IMR-90 (cell line): ENCODE measurements at places on chromosomes 7 and 10. TPM values are rescaled to one million over a fixed set of nuclear protein-coding genes. Genes with fewer than 3 reads are reported as not detected.

DNA sequence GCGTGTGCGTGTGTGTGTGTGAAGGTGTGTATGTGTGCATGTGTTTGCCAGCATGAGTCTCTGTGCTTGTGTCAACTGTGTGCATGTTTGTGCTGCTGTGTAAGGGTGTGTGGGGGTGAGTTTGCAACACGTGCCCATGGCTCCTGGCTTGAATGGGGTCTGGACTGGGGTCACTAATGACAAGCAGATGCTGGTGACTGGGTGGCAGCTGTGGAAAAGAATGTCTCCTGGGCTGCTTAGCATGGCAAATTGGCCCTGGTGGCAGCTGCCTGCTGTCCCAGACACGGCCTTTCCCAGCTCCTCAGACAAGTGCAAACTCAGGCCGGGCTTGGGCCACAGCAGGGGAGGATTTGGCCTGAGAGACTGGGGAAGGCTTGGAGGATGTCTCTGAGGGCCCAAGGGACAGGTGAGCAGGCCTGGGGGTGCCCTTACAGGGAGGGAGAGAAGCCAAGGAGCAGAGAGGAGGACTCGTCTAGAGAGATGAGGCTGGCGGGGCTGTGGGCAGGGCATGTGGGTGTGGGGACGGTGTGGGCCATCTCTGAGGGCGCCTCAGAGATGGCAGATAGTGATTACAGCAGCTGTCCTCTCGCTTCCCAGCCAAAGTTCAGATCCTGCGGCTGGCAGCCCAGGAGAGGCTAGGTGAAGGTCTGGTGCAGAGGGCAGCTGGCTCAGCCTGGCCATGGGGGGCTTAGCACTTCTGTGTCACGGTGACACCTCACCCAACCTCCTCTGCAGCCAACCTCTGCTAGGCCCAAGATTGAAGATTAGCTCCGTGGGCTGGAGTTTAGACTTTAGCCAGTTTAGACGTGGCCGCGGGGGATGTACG is 1.5 kb downstream of the AQP1 start:
- no peak for DNase-seq
- H3K27ac ChIP-seq, result no peak overlapping the region
- no peaks in the 10 kb centered on the region for H3K36me3 ChIP-seq
- H3K4me3 ChIP-seq, result no peak overlapping the region

DNA sequence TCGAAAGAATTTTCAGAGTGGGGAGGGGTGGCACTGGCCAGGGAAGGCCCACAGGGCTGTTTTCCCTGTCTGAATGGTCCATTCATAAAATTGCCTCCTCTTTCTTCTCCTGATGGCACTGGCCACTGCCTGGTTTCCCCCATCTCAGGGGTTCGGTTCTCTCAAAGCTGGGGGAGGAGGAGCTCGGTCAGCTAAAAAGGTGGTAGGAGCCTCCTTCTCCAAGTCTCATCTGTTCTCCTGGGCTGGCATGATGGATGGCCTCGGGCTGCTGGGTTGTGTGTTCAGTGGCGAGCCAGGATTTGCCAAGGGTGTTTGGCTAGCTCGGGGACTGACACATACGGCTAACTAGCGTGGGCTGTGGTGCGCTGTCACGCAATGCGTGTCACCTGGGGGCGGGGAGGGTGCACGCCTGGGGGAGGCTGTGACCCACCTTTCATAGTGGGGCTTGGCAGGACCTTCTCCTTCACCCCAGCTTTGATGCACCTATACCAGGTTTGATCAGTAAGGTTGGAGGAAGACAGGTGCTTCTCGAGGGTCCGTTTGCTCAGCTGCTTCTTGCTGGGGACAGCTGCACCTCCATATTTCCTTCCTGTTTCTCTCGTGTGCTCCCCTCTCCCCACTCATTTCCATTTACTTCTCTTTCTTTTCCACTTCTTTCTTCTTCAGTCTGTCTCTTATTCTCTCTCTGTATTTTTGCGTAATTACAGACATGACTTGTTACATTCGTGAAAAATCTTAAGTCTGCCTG is 36.3 kb downstream of the RBM20 start:
- peaks cover 2% of the 10 kb centered on the region; the same call in 1 of the 2 replicates for H3K27me3 ChIP-seq
- no peak overlapping the region for H3K4me3 ChIP-seq
- H3K27ac ChIP-seq, result no peak overlapping the region
- no peaks in the 10 kb centered on the region for H3K36me3 ChIP-seq

VWDE gene
- 0.18 and 0.28 TPM in 2 replicates for total RNA-seq

PHYHIPL gene
- total RNA-seq, result not detected in 2 replicates
